ENCODE measurements at places on chromosomes 6 and 20.

GRCh38 chr20:62045118-62045517 is 20.6 kb downstream of the TAF4 start:
- no peak for DNase-seq

DNA sequence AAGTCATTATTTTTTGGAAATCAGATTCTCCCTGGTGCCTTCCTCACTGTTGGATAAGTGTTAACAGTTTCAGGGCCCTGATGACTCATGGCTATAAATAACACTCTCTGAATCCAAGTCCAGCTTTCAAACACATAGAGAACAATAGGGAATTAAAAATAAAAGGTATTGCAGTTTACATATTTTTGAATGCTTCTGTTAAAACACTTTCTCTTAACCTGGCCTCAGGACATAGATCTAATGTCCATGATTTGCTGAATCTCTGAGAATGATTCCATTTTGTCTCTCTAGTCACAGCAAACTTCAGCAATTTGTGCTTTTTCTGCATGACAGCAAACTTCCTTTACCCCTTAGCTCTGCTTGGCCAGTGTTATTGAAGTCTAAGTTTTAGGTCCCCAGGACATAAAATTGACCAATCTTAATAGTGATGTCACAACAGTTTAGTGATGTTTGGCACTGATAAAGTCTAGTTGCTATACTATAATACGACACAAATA is 1192.4 kb upstream of the CITED2 start:
- no peak for DNase-seq

DNA sequence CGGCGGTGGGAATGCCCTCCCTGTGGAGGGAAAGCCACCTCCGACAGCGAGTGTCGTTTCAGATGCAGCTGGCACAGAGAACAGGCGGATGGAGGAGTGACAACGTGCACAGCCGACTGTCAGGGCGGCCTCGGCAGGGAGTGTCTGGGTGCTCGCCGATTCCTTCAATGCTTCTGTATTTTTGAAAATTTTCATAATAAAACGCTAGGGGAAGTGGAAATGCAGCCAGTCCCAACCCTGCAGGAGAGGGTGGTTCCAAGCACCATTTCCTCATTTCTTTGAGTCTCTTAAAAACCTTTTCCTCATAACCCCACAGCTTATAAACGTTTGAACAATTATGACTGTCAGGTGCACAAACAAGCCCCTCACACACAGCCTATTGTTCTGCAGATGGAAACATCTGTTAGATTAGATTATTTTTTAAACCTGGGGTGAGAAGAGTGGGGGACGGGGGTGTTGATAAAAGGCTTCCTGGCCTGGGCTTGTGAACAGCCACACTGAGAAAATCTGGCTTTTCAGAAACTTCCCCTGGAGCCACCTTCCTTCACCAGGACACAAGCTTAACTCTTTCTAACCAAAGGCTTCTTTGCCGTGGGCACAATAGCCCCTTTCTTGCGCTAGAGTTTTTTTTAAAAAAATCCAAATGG is 228.9 kb downstream of the ANKRD60 start:
- no peak for DNase-seq

DNA sequence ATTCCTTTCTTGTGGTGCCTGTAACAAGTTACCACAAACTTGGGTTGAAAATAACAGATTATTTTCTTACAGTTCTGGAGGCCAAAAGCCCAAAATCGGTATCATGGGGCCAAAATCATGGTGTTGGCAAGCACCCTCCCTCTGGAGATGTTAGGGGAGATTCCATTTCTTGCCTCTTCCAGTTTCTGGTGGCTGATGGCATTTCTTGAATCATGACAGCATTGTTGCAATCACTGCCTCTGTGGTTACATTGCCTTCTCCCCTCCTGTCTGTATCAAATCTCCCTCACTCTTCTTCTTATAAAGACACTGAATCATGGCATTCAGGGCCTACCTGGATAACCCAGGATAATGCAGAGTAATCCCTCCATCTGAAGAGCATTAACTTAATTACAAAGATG is 17.9 kb upstream of the TENT5A start:
- DNase-seq: no peak

- no peak for DNase-seq
Measured at GRCh38 chr20:14337400-14338171, at the start of gene FLRT3. TSS of gene FLRT3 (minus strand) at chr20:14337612. CDS start at chr20:14327506, 10,106 bp downstream.

DNA sequence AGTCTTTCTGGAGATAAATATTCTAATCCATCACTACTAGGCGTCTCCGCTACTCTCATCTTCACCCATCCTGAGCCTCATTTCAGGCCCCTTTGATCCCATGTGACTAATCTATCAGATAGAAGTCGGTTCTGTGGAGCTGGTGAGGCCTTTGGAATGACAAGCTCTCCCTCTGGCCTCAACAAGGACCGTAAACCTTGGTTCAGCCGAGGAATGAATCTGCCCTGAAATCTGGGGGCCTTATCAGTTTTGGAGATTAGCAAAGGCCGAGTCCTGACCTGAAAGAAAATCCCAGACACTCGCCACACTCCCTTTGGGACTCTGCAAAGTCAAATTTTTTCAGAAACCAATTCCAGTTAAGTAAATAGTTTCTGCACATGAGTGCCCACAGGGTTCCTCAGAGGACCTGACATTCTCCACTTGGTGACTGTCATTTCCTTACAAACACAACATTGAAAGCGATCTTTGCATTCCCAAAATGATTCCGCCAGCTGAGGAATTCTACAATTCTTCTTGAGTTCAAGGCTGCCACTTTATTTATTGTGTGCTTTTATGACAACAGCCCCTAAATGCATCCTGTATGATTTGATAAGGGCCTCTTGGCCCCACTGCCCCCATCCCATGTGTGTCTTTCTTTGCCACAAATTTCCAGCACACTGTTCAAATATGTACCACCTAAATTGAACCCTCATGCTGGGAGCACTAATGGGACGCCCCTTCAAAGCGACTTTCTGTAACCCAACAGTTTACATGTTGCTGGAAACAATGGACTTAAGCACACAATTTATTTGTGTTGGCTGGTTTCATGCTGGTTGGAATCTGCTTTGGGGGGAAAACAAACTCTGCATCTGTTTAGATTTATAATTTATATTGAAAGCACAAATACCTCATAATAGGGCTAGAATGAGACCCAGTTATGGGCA is 10.0 kb upstream of the RIPOR3 start:
- DNase-seq: no peak

DNA sequence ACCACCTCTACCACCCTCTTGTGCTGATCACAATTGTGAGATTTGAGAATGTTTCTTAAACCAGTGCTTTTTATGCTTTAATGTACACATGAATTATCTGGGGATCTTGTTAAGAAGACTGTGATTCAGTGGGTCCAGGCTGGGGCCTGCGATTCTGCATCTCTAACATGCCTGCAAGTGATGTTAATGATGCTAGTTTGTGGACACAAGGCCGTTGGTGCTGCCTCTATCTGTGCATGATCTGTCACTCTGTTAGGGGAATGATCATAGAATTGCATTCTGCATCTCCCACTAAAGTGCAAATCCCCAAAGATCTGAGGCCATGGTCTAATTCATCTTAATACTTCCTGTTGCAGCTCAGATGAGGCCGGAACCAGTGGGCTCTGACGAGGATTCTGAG is 746.5 kb downstream of the PTPRT start:
- no peak for DNase-seq

DNA sequence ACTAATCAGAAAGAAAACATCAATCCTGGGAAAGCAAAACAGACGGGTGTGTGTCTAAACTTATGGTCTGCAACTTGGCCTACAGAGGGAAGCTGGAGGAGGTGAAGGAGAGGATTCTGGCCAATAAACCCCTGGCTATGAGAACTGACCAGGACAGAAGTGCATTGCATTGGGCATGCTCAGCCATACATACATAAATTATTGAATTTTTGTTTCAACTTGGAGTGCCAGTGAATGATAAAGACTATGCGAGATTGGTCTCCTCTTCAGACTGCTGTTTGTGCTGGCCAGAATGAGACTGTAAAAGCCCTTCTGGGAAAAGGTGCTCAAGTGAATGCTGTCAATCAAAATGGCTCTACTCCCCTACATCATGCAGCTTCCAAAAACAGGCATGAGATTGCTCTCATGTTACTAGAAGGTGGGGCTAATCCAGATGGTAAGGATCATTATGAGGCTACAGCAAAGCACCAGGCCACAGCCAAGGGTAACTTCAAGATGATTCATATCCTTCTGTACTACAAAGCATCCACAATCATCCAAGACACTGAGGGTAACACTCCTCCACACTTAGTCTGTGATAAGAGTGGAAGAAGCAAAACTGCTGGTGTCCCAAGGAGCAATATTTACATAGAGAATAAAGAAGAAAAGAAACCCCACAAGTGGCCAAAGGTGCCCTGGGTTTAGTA is 17.4 kb downstream of the ADNP start:
- no peak for DNase-seq

DNA sequence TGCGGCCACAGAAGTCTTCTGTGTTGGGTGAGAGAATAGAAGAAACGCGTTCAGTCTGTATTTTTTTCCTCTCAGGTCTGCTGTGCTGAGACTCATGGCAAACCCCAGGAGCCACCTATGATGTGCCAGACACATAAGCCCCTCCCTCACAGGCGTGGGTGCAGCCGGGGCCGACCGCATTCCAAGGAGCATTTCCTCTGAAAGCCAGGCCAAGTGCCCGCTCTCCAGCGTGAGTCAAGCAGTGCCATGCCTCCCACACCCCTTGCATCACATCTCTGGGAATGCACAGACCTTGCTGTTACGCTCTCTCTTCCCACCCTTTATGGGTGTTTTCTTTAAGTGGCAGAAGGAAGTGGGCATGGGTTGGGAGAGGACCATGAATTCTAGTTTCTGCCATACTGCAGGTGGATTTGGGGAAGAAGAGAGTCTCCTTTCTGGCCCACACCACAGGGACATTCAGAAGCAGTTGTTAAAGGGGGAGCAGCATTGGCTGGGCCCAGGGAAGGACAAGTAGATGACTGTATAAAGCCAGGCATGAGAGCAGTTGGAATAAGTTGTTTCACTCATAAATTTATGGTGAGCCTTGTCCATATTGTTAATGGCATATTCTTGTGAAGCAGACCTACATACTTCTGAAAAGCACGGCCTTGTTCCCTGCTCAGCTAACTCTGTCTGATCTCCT is 37.1 kb upstream of the TFAP2A start:
- DNase-seq: no peak

- no peak for DNase-seq
Measured at GRCh38 chr6:10516953-10517352, 4.2 kb upstream of the GCNT2 start.

DNA sequence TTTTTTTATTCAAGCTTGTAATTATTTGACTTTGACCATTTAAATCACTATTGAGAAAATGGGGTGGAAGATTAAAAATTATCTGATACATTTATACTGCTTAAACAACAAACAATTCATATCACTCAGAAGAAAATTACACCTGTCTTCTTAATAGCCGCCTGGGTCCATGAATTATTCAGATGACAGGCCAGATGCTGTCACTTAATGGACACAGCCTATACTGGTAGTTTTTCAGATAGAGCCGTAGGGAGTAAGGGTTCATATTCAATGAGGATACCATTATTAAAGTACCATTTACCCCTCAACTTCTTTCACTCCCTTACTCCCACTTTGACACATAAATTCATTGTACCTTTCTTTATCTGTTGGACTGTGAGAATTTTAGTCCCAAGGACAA is 1193.4 kb upstream of the MAP3K7 start:
- DNase-seq: no peak

DNA sequence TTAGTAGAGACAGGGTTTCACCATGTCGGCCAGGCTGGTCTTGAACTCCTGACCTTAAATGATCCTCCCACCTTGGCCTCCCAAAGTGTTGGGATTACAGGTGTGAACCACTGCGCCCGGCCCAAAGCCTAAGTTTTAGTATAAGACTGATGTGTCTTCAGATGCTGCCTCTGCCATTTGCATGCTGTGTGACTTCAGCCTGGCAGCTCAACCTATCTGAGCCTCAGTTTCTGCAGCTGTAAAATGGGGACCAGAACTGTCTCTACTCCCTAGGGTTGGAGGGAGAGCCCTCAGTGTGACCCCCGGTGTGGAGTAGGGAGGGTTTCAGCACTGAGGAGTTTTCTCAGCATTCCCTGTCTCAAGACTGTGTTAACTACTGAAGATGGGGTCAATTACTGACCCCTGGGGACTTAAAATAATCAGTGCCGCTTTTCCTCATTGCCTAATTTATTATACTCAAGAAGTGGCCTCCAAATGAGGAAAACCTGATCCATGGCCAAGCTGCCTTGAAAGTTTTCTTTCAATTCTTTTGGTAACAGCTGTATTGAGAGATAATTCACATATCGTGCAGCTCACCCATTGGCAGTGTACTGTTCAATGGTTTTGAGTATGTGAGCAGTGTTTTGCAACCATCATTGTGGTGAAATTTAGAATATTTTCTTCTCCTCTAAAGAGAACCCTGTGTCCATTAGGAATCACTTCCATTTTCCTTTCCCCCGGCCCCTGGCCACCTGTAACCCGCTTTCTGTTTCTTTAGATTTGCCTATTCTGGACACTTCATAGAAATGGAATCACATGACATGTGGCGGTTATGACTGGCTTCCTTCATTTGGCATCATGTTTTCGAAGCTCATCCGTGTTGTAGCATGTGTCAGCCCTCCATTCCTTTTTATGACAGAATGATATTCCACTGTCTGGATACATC is 64.8 kb downstream of the PHACTR3 start:
- no peak for DNase-seq

DNA sequence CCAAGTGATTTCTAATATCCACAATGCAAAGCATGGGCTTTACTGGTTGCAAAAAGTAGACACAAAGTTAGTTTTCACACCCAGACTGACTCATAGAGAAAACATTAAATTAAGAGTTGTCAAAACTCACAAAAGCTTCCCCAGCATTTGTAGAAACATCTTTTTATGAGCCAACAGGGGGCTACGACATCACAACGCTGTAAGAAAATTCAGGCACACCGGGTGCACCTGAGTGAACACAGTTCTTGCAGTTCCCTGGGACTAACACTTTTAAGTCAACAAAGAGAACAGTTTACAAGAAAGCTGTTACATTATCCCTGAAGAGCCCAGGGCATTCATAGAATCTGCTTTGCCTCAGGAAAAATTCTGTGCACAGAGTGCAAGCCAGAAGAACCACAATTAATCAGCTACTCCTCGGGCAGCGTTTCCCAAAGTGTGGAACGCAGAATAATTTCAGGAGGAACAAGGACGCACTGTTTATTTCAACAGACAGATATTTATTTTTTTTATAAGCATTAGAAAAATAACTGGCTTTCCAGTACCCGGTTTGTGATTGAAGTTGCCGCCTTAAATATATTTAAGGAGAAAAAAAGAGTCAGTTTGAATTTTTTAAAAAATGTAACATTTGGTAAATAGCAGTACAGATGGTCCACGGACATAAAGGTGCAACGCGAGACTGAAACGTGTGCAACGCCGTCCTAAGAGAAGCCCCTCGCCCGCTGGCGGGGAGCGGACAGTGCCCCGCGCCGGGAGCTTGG is 1.2 kb downstream of the NCOA5 start:
- no peak for DNase-seq

DNA sequence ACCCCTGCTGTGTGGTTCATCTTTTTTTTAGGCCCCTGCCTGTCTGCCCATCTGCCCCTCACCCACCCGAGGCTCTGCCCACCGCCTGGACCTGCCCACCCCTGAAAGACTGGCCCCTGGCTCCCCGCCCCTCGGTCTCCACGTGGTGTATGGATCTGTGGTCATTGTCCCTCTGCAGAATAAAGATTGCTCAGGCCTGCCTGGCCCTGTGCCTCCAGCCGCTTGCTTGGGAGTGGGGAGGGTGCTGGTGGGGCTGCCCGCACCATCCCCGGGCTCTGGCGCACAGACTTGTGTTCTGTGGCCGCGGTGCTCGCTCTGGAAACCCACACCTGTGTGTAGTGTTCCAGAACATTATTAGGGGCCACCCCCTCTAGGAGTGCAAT is 1.6 kb downstream of the MAP1LC3A start:
- no peak for DNase-seq
